NCI-H460 (cell line): ENCODE measurements at places on chromosomes 5 and 9.

- DNase-seq, result no peak
Observed at GRCh38 chr5:132499440-132500243, 9.1 kb upstream of the IRF1 start.

- no peak for DNase-seq
Observed at GRCh38 chr5:53067641-53068040, 41.9 kb downstream of the MOCS2 start.

DNA sequence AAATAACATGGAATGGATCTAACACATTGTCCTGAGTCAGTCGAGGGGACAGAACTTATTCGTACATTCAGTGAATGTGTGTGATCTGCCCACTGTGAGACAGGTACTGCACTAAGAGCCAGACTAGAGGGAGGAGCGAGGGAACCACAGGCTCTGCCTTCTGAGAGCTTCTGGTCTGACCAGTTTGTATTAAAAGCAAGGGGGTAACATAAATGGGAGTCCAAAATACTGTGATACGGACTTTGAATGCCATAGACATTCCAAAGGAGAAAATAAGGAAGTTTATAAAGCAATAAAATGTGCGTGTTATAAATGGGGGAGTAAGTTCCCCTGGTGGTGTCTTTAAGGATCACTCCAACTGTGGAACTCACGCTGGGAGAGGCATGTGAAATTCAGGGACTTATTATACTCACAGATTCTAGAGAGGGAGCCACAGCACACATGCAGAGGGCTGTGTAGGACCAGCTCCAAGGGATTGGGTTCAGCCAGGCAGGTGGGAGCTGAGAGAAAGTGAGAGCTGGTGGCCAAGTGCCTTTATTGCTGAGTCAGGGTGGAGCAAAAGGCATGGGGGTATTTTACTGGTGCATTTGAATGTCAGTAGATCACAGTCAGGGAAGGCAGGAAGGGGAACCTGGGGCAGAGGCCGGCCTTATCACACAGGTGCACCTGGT, 186.5 kb upstream of the WWC1 start:
- no peak for DNase-seq

DNA sequence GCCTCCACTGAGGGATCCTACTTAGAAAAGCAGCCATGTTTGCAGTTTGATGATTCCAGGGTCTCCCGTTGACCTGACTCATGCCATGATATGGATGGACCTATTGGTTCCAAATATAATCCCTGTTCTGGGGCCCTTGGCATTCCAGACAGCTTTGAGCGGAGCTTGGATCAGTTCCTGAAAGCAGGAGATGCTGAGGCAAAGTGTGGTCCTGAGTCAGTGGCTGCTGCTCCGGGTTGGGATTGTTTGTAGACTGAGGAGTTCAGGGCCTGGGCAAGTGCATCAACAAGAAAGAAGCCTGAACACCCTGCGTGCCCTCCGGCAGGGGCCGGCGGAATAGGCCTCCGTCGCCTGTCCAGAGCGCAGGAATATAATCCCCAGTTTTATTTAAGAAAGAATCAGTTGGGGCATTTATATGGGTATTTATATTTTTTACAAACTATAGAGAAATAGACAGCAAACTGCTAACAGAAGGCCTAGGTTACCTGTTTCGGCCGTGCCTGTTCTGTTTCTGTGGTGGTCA, 50.6 kb downstream of the LRSAM1 start:
- no peak for DNase-seq
